ENCODE measurements at places on chromosomes 12 and 14.

DNA sequence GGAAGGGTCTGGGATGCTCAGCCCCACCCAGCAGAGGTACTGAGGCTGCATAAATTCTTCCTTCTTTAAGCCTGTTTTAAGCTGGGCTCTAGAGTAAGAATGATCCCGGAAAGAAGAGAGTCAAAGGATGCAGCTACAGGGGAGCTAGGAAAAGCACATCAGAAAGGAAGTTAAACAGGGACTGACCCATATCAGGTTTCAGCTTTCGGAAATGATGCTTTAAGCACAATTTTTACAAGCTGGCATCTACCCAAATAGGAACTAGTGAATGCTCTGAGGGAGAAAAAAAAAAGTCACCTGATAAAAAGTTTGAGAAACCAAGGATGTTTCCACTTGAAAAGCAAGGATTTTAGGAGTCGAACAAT, 22.0 kb downstream of the TSPAN8 start:
- DNase-seq, result no peak

GRCh38 chr12:116628989-116629388, 69.8 kb downstream of the MAP1LC3B2 start:
- no peak for DNase-seq

GRCh38 chr12:70733385-70733784, 96.2 kb upstream of the PTPRB start:
- DNase-seq, result peak; percentile 73

DNA sequence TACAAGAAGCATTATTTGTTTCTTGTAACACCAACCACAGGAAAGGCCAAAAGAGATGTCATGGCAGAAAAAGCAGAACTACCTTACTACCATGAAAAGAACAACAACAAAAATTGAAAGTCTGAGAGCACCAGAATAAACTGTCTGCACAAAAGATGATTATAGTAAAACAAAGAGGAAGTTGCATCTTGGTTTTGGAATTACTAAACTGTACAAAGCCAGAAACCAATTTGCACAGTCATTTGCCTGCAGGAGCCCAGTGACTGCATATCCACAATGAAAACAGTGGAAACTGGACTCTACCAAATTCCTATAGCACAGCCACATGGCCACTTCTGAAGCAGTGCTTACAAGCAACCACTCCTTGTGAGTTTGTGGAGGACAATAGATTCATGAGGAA, 276.2 kb downstream of the SSPN start:
- DNase-seq, result peak; percentile 34

GRCh38 chr12:67952787-67953186, 36.5 kb upstream of the IFNG-AS1 start:
- DNase-seq, result no peak

DNA sequence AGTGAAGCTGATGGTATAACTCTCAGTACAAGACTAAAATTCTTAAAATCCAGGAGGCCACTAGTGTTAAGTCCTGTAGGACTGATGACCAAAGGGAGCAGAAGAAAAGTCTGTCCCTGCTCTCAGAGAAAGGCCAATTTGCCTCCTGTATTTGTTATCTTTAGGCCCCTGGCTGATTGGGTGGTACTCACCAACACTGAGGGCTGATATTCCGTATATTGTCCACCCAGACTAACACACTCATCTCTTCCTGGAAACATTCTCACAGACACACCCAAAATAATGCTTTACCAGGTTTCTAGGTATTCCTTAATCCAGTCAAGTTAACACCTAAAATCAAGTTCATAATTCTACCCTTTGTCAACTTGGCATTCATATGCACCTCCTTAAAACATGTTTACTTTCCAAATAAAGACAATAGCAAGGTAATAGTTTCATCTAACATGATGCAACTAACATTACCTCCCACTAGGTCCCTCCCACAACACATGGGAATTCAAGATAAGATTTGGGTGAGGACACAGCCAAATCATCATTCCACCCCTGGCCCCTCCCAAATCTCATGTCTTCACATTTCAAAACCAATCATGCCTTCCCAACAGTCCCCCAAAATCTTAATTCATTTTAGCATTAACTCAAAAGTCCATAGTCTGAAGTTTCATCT, 84.3 kb downstream of the EGLN3 start:
- no peak for DNase-seq

All from fibroblast of upper back skin (primary cell).